ENCODE measurements at places on chromosomes 2 and 18. TPM values are rescaled to one million over a fixed set of nuclear protein-coding genes. Genes with fewer than 3 reads are reported as not detected.

- DNase-seq: no peak
Observed at GRCh38 chr2:206701952-206702605, 16.1 kb downstream of the DYTN start.

Gene ALK
- not detected for total RNA-seq

DNA sequence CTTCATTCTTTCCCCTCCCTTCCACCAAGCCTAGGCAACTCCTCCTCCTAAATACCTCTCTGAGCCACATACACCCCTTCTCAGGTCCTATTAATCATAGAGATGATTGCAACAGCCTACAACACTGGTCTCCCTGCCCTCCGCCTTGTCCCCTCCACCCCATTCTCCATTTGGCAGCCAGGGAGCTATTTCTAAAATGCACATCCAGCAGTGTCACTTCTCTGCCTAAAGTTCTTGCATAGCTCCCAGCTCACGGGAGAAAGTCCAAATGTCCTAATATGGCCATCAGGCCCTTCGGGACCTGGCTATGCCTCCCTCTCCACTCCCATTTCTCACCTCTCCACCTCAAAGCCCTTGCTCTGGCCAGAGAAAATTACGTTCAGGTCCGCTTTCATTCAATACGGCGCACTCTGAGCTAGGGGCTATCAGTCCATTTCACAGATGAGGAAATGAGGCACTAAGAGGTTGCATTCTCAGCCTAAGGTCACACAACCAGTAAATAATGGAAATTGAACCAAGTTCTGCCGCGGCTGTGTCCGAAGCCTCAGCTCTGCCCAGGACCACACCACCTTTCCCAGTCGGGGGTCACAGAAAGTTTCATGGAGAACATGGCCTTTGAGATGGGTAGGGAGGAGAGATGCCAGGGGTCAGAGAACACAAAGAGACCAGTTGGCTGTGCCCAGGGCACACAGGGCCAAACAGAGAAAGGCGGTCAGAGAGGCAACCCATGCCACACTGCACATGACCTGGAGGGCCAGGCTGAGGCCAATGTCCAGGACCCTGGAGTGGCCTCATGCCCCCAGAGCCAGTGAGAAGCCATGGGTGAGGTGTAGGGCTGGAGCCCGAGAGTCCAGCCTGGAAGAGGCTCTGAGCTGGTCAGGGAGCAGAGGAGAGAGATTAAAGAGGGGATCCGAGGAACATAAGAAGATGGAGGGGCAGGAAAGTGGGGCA, 72.8 kb downstream of the TNS1 start:
- no peak for DNase-seq

DNA sequence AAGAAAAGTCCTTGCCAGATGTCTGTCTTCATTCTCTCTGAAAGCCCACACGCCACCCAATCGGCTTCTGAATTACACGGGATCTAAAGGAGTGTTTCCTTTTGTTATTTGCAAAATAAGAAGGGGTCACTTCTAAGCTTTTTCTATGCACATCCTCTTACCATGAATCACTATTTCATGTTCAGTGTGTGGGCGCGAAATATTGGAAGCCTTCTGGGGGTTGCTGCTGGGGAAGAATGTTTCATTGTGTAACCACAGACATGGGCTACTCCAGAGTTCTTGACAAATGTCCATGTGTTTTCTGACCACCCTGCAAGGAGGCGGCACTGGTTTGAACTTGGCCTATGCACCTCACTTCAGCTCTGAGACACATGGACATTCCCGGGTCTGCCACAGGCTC, 133.6 kb upstream of the APCDD1 start:
- DNase-seq: no peak

GRCh38 chr18:76232779-76233178, 262.3 kb downstream of the ZNF516 start:
- no peak for DNase-seq

All from dermis microvascular lymphatic vessel endothelial cell (primary cell).